ENCODE measurements at places on chromosomes 3 and 15.

GRCh38 chr3:193168931-193169330 lies 72.1 kb upstream of the PLAAT1 start:
- no peak for DNase-seq
- no peaks in the 10 kb centered on the region for H3K4me1 ChIP-seq
- H3K27ac ChIP-seq, result no peak overlapping the region

GRCh38 chr3:97821774-97822358 lies at the start of gene CRYBG3:
TSS of gene CRYBG3 (plus strand) at chr3:97822011. CDS start at chr3:97822207, 196 bp downstream.
- H3K27ac ChIP-seq, result peak within 1 kb of the TSS; percentile 92
- peak within 1 kb of the TSS; percentile 83 for H3K4me3 ChIP-seq
- peak; percentile 68 for DNase-seq
- H3K36me3 ChIP-seq, result no peaks in the 10 kb centered on the region
- no peaks in the 10 kb centered on the region for H3K4me1 ChIP-seq

DNA sequence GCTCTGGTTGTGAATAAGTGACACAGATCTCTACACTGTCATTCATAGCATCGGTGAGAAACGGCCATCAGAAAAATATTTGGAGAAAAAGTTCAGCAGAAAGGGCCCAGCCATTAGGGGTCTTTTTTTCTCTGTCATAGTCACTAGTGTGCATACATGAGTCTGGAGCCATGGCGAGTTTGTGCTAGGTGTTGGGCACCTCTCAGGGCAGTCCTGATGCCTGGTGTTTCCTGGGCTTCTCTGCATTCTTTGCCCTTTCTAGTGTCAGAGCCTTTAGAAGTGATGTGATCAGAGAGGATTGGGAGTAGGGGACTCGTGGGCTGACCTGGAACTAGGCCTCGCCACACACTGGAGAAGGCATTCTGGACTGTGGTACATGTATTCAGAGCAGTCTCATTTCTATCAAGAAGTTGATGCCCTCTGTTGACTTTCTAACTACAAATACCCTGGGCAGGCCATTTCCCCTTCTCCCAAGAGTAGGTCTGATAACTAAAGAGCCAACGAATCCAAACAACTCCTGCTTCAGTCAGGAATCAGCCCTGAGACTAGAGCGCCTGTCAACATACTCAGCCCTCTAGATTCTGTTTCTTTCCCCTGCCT lies 1.6 kb downstream of the KY start:
- H3K4me3 ChIP-seq, result no peak overlapping the region
- no peaks in the 10 kb centered on the region for H3K36me3 ChIP-seq
- H3K27me3 ChIP-seq, result no peaks in the 10 kb centered on the region
- no peaks in the 10 kb centered on the region for H3K4me1 ChIP-seq
- no peak for DNase-seq
- no peak overlapping the region for H3K27ac ChIP-seq

DNA sequence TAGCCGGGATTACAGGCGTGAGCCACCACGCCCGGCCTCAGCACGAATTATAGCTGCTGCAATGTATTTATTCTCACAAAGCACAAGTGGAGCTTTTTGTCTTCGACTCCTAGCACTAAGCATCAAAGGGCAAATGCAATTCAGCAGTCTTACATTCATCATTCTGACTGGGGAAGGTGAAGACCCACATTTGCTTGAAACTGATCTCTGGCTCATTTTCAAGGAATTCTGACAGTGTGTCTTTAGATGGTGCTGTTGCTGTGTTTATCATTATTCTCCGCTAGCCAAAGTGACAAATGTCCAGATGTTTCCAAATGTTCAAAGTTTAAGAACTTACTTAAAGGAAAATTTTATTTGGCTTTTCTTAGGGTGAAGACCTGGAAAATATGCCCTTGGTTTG lies 55.9 kb downstream of the SGO1 start:
- H3K4me3 ChIP-seq, result no peak overlapping the region
- H3K36me3 ChIP-seq, result no peaks in the 10 kb centered on the region
- no peak overlapping the region for H3K27ac ChIP-seq
- DNase-seq, result no peak

- DNase-seq, result no peak
- no peaks in the 10 kb centered on the region for H3K4me1 ChIP-seq
- H3K4me3 ChIP-seq, result no peak overlapping the region
- no peaks in the 10 kb centered on the region for H3K36me3 ChIP-seq
- no peak overlapping the region for H3K27ac ChIP-seq
Observed at GRCh38 chr3:13009132-13009945, 63.9 kb downstream of the IQSEC1 start.

DNA sequence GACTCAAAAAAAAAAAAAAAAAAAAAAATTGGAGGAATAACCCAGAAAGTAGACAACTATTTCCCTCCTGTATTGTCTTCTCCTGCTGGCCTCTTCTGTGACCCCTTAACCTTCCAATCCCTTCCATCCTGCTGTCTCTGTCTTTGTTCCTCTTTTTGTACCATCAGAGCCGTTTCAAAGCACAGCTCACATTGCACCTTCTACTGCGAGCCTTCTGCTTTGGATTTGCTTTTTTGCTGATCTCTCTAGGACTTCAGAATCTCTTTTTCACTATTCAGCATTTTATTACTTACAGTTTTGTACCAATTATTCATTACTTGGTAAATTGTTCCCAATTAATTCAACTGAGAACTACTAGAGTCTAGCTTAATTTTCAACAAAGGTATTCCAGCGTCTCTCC lies 284.0 kb upstream of the TBL1XR1 start:
- peak overlapping the region; percentile 43 for H3K27ac ChIP-seq
- DNase-seq, result no peak
- H3K4me1 ChIP-seq, result no peaks in the 10 kb centered on the region
- H3K27me3 ChIP-seq, result no peaks in the 10 kb centered on the region
- H3K4me3 ChIP-seq, result no peak overlapping the region

- H3K4me3 ChIP-seq, result no peak overlapping the region
- no peaks in the 10 kb centered on the region for H3K4me1 ChIP-seq
- H3K27me3 ChIP-seq, result no peaks in the 10 kb centered on the region
- DNase-seq, result no peak
- H3K27ac ChIP-seq, result no peak overlapping the region
Observed at GRCh38 chr15:72389231-72389630, 8.9 kb upstream of the TMEM202 start.

GRCh38 chr3:48634661-48635221 lies 520 bp downstream of the SLC26A6 start:
- H3K27ac ChIP-seq, result peak overlapping the region; percentile 77
- no peaks in the 10 kb centered on the region for H3K27me3 ChIP-seq

- no peak overlapping the region for H3K4me3 ChIP-seq
- H3K4me1 ChIP-seq, result no peaks in the 10 kb centered on the region
- no peaks in the 10 kb centered on the region for H3K27me3 ChIP-seq
- H3K27ac ChIP-seq, result no peak overlapping the region
- DNase-seq, result no peak
Observed at GRCh38 chr15:92473756-92474155, 80.1 kb downstream of the ST8SIA2 start.

GRCh38 chr3:168709073-168709472 lies 613.3 kb upstream of the GOLIM4 start:
- no peak overlapping the region for H3K27ac ChIP-seq
- no peaks in the 10 kb centered on the region for H3K36me3 ChIP-seq
- no peaks in the 10 kb centered on the region for H3K27me3 ChIP-seq
- DNase-seq, result no peak
- H3K4me1 ChIP-seq, result no peaks in the 10 kb centered on the region

- no peak for DNase-seq
- H3K27ac ChIP-seq, result no peak overlapping the region
- no peaks in the 10 kb centered on the region for H3K4me1 ChIP-seq
- H3K36me3 ChIP-seq, result no peaks in the 10 kb centered on the region
- H3K4me3 ChIP-seq, result no peak overlapping the region
- H3K27me3 ChIP-seq, result no peaks in the 10 kb centered on the region
Observed at GRCh38 chr3:76490064-76490463, 549.8 kb upstream of the ROBO2 start.

- DNase-seq, result no peak
- no peaks in the 10 kb centered on the region for H3K27me3 ChIP-seq
- no peak overlapping the region for H3K4me3 ChIP-seq
- no peak overlapping the region for H3K27ac ChIP-seq
- H3K36me3 ChIP-seq, result no peaks in the 10 kb centered on the region
Observed at GRCh38 chr15:61315471-61315870, 86.4 kb upstream of the RORA start.

DNA sequence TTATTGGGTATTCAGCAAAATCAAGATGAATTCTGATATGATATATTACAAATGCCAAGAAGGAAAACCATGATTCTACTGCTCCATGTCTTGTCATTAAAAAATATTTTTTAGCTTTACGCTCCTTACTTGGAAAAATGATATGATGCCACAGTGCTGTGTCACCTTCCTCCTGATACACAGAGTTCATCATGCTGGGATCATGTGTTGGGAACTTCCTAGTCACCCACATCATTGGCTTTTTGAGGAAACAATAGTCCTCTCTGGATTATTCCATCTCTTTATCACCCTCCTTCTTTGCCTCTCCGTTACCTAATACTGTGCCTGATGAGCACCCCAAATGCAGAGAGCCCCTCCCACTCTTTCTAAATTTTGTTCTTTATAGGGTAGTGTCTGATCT lies 94.3 kb upstream of the PFN2 start:
- no peaks in the 10 kb centered on the region for H3K27me3 ChIP-seq
- no peak overlapping the region for H3K27ac ChIP-seq
- DNase-seq, result no peak
- H3K36me3 ChIP-seq, result no peaks in the 10 kb centered on the region
- H3K4me3 ChIP-seq, result no peak overlapping the region
- H3K4me1 ChIP-seq, result no peaks in the 10 kb centered on the region

GRCh38 chr15:35330048-35330695 lies 215.8 kb downstream of the DPH6 start:
- no peaks in the 10 kb centered on the region for H3K36me3 ChIP-seq
- H3K4me3 ChIP-seq, result no peak overlapping the region
- H3K4me1 ChIP-seq, result no peaks in the 10 kb centered on the region
- DNase-seq, result no peak
- H3K27ac ChIP-seq, result no peak overlapping the region

DNA sequence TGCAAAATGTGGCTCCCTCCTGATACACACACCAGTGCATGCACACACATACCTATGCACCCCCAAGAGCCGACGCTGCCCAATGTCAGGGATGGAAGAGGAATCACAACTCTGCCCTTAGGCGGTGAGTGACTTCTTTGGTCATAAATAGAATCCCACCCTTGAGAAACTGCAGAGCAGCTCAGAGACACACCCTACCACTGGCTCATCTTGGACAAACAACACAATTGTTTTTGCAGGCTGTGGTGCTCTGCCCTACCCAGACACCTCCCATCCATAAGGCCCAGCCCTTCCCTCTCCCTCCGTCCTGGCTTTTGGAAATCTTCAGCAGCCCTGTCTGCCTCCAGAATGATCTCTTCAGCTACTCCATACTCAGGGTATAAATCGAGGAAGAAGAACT lies 73.8 kb upstream of the HRH1 start:
- no peaks in the 10 kb centered on the region for H3K27me3 ChIP-seq
- H3K4me1 ChIP-seq, result no peaks in the 10 kb centered on the region
- H3K36me3 ChIP-seq, result no peaks in the 10 kb centered on the region

GRCh38 chr3:52022323-52023100 lies 26.8 kb upstream of the RPL29 start:
- no peaks in the 10 kb centered on the region for H3K4me1 ChIP-seq
- peak overlapping the region; percentile 83 for H3K27ac ChIP-seq
- DNase-seq, result peak; percentile 37
- H3K4me3 ChIP-seq, result no peak overlapping the region
- H3K36me3 ChIP-seq, result no peaks in the 10 kb centered on the region
- no peaks in the 10 kb centered on the region for H3K27me3 ChIP-seq

Data from uterus (tissue), 4 donors.